ENCODE measurements at places on chromosomes 3 and 15.
A peak's percentile ranks its signal among the peaks of the same experiment; 100 is the strongest.

DNA sequence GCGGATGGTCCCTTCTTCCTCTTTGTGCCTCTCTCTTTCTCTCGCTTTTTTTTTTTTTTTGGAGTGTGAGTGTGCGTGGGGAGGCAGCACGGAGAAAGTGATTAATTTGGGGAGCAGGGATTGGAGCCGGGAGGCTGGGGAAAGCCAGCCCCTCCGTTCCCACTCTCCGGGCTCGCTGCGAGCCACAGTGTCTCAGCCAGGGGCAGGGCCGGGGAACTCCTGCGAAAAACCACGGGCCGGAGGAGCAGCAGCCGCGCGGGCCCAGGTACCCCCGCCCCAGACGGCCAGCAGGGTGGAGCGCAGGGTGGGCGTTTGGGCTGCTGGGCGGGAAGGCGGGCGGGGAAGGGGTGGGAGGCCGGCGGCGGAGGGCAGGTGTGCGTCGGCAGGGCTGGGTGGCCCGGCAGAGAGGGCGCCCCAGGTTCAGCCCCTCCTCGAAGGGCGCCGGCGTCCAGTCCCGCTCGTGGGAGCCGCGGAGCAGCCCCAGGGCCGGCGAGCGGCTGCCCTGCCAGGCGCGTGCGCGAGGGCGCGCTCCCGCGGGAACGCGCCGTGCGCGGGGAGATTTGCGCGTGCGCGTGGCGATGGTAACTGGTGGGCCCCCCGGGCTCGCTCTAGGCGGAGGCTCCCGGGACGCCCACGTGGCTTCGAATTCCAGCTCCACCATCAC lies 1.4 kb downstream of the CHL1 start:
- DNase-seq: no peak

DNA sequence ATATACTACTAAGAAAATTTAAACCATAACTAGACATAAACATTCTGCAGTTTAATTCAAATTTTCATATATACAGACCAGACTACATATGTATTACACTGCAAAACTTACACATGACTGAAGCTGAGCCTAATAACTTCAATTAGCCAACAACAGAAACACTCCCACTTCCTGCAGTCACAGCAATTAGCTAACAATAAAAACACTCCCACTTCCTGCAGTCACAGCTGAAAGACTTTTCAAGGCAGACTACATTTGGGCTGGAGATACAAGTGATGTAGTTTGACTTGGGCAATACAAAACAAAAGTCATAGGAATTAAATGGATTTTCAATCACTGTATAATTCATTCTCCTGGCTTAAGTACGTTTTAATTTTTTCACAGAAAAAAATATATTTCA lies 10.3 kb downstream of the TM2D3 start:
- no peak for DNase-seq

DNA sequence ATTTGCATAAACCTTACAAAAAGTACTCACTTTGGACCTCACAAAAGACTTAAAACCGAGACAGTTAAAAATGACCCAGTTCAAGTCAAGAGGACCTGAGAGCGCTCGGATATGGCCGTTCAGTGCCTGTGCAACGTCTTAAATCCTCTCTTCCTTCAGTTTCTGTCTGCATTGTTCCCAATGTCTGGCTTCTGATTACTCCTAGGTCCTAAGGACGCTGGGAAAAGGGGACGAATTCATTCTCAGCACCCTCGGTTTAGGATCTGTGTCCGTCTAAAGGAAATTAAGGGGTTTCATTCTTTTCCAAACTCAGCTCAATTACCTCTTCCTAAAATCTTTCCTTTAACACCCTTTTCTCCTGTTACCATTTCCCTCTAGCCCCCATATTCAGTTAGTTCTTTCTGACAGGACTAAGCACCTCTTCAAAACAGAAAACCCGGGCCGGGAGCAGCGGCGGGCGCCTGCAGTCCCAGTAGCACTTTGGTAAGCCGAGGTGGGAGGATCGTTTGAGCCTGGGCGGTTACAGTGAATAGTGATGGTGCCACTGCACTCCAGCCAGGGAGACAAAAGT lies 970 bp downstream of the DPPA4 start:
- no peak for DNase-seq

- no peak for DNase-seq
Observed at GRCh38 chr3:148599481-148599880, 98.2 kb upstream of the AGTR1 start.

- DNase-seq: no peak
Observed at GRCh38 chr3:147371771-147372340, 34.5 kb downstream of the ZIC4 start.

DNA sequence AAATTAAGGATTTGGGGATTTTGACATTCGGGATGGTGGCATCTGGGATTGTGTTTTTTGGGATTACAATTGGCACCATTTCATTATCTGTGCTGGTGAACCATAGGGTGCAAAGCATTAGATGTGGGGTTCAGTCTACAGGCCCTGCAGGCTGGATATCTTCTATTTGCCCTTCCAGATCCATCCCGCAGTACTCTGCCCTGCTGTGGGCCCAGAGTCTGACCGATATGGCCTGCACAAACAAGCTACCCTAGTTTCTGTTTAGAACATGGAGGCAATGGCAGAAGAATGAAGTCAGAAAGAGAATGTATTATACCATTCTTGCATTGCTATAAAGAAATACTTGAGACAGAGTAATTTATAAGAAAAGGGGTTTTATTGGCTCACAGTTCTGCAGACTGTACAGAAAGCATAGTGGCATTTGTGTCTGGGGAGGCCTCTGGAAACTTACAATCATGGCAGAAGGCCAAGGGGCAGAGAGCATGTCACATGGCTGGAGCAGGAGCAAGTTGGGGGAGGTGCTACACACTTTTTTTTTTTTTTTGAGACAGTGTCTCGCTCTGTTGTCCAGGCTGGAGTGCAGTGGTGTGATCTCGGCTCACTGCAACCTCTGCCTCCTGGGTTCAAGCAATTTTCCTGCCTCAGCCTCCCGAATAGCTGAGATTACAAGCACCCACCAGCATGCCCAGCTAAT lies 93.7 kb downstream of the NCEH1 start:
- DNase-seq: no peak

GRCh38 chr15:65521350-65521749 lies 3.9 kb upstream of the DPP8 start:
- no peak for DNase-seq

- DNase-seq: no peak
Observed at GRCh38 chr15:97071668-97072067, 741.2 kb downstream of the NR2F2 start.

DNA sequence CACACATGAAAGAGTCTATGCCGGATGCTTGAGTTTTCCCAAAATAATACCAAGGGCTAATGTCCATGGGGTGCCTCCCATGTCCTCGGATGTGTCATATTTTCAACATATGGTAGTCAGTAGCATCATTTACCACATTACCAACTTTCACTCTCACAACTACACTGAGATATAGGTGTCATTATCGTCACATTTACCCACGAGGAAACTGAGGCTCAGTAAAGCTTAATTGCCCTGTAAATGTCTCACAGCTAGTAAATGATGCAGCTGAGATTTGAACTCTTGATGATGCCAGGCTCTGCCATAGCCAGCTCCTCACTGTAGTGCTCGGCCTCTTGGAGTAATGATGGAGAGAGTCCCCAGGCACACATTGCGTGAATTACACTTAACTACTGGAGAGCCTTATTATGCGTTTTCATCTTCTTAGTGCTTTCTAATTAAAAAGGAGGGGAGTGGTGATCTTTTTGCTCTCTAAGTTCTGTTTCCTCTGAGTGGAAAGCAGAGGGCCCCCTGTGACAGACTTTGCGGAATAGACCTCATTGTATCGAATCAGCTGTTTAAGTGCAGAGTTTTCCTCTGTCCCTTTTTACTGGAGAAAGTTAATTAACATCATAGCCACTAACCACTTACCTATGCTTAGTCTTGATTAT lies 142.0 kb upstream of the SLCO3A1 start:
- no peak for DNase-seq

DNA sequence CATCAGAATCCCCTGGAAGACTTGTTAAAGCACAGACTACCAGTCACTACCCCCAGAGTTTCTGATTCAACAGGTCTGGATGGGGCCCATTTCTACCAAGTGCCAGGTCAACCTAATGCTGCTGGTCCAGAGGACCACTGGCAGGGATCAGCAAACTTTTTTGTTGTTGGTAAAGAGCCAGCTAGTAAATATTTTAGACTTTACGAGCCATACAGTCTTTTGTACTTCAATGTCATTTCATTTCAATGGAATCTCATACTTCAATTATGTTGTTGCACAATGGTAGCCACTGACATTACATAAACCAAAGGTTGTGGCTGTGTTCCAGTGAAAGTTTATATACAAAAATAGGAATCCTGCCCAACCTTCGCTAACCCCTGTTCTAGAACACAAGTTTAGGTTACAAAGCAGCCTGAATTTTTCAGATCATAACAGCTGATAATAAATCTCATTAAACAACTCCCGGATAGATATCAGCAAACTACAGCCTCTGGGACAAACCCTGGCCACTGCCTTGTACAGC lies 28.7 kb downstream of the ULK4 start:
- peak; percentile 63 for DNase-seq

- DNase-seq: no peak
Observed at GRCh38 chr3:77868725-77869124, 828.8 kb downstream of the ROBO2 start.

- DNase-seq: no peak
Observed at GRCh38 chr15:58854593-58854992, 78.9 kb downstream of the SLTM start.

DNA sequence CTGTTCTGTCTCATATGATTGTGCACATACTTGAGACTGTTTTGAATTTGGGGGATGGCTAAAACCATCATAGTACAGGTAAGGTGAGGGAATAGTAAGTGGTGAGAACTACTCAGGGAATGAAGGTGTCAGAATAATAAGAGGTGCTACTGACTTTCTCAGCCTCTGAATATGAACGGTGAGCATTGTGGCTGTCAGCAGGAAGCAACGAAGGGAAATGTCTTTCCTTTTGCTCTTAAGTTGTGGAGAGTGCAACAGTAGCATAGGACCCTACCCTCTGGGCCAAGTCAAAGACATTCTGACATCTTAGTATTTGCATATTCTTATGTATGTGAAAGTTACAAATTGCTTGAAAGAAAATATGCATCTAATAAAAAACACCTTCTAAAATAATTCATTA lies 5.1 kb downstream of the CCR5 start:
- no peak for DNase-seq

- DNase-seq: no peak
Observed at GRCh38 chr3:166444336-166444735, 607.1 kb upstream of the BCHE start.

DNA sequence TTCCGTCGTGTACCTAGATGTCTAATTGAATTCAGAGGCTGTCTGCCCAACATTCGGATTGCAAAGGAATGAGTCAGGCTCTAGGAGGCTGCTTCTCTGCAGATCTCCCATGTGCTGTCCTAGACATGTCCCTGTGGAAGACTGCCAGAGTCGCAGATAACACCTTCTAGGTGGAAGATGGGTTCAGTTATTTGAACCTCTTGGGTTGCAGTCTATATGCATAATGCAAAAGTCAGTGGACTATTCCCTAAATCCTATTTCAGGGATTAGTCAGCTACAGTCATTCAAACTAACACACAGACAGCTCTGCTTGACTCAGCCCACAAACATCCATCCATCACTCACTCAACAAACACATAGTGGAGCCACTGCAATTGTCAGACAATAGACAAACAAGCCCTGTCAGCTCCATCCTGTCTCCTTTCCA lies 300.0 kb upstream of the CTNNB1 start:
- DNase-seq: no peak

All from LNCaP clone FGC (cell line).